ENCODE measurements at places on chromosomes 12 and 14. TPM values are rescaled to one million over a fixed set of nuclear protein-coding genes. Genes with fewer than 3 reads are reported as not detected.

HECTD4 gene
- 16.9 TPM for total RNA-seq

KRT3 gene
- not detected for total RNA-seq

PLXNC1 gene
- 86.9 TPM for total RNA-seq

OVCH1 gene
- total RNA-seq, result 0.51 TPM

REC8 gene
- total RNA-seq, result 1.8 TPM

SVOP gene
- not detected for total RNA-seq

TMPRSS12 gene
- not detected for total RNA-seq

HOXC12 gene
- not detected for total RNA-seq

HOXC11 gene
- total RNA-seq, result not detected

CPNE6 gene
- not detected for total RNA-seq

GPR162 gene
- total RNA-seq, result 11.8 TPM

ZC2HC1C gene
- total RNA-seq, result 1.5 TPM

ANKS1B gene
- 0.51 TPM for total RNA-seq

ATN1 gene
- 21.5 TPM for total RNA-seq

SIX6 gene
- not detected for total RNA-seq

NTS gene
- total RNA-seq, result not detected

P2RX2 gene
- total RNA-seq, result not detected

RIN3 gene
- 5.4 TPM for total RNA-seq

C12orf54 gene
- not detected for total RNA-seq

PNP gene
- 6.9 TPM for total RNA-seq

CABP1 gene
- under 0.01 TPM for total RNA-seq

CATSPERB gene
- total RNA-seq, result not detected

YY1 gene
- 40.8 TPM for total RNA-seq

MAGOHB gene
- 21.1 TPM for total RNA-seq

FOXN4 gene
- not detected for total RNA-seq

KRT83 gene
- not detected for total RNA-seq

ARID2 gene
- 15.7 TPM for total RNA-seq

GNG2 gene
- 19.0 TPM for total RNA-seq

RPS6KA5 gene
- 2.0 TPM for total RNA-seq

NRL gene
- total RNA-seq, result 0.77 TPM

TCL1B gene
- not detected for total RNA-seq

RND1 gene
- total RNA-seq, result under 0.01 TPM

SMCO3 gene
- 0.17 TPM for total RNA-seq

PTPN21 gene
- 9.2 TPM for total RNA-seq

DUSP16 gene
- total RNA-seq, result 15.2 TPM

GPR84 gene
- not detected for total RNA-seq

TTC6 gene
- 0.17 TPM for total RNA-seq

FAM90A1 gene
- 0.33 TPM for total RNA-seq

KRT77 gene
- total RNA-seq, result not detected
